H4 (cell line): ENCODE measurements at places on chromosomes 2 and 18. TPM values are rescaled to one million over a fixed set of nuclear protein-coding genes. Genes with fewer than 3 reads are reported as not detected.

ZBTB7C gene
- 1.0 and 1.1 TPM in 2 replicates for total RNA-seq

GRCh38 chr18:65936678-65937077, 185.9 kb downstream of the CDH7 start:
- DNase-seq, result no peak

- DNase-seq, result no peak
Observed at GRCh38 chr2:241882091-241882625, 12.6 kb downstream of the RTP5 start.

KIAA2012 gene
- not detected in 2 replicates for total RNA-seq

- DNase-seq, result no peak
Observed at GRCh38 chr18:2723207-2723606, 67.7 kb downstream of the SMCHD1 start.

ASPRV1 gene
- total RNA-seq, result 0.23 TPM in 1 of 2 replicates, not detected in the other

DNA sequence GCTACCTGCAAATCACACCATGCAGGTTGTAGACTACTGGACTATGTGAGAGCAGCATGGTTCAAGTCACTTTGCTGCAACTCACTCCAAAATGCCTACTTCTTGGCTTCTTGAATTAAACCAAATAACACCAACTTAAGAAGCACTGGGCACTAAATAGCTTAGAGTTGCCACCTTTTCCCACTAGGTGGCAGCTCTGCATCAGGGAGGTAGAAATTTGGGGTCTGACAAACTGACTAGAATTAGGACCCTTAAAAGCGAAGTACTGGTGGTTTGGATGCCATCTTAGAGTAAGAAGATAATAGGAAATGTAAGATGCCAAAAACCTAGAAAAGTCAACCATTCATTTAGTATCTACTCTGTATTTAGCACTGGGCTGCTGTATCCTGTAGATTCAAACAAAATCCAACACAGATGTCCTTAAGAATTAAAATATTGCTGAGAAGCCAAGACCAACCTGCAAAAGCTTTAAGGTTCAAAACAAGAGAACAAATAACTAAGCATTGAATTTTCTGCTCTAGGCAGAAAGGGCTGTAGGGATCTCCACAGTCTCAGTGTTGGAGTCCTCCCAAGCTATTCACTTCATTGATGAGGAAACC, 65.5 kb downstream of the CCBE1 start:
- DNase-seq, result no peak

DNA sequence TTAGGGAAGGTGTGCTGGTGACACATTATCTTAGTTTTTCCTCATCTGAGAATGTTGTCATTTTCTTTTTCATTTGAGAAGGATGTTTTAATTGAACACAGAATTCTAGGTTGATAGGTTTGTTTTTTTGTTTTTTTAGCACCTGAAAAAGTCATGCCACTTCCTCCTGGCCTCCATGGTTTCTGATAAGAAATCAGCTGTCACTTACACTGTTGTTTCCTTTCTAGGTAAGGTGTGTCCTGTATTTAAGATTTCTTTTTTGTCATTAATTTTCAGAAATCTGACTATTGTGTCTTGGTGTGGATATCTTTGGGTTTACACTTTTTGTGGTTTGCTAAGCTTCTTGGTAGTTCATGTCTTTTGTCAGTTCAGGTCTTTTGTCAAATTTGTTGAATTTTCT, 99.3 kb downstream of the ROCK1 start:
- no peak for DNase-seq

KLHL29 gene
- total RNA-seq, result 1.8 and 2.1 TPM in 2 replicates

DNA sequence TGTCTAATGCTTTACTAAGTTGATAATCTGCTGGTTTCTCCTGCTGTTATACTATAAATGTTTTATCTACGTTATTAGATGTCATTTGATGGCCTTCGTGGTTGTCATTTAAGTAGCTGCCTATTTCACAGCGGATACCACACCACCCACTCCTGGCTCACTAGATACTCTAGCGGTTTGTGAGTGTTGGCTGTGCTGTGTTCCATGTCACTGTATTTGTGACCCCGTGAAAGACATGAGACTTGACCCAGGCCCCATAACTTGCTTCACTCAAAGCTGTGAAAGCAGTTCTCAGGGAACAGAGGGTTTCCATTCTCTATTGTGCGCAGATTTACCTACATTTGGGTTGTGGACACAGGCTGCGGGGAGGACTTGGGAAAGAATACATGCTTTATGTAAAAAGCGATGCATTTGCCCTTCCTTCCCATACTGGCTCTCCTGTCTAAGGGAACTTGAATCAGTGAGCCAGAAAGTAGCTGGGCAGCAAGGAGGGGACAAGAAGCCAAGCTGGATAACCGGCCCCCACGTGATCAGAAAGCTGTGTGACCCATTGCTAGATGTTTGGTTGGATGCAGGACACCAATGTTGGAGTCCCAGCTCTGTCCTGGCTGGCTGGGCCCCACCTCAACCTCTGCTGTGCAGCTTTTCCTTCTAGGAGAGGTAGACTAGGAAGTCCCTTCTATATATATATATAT, 52.2 kb downstream of the PLB1 start:
- no peak for DNase-seq

ACVR1C gene
- 0.06 and 0.50 TPM in 2 replicates for total RNA-seq

DNA sequence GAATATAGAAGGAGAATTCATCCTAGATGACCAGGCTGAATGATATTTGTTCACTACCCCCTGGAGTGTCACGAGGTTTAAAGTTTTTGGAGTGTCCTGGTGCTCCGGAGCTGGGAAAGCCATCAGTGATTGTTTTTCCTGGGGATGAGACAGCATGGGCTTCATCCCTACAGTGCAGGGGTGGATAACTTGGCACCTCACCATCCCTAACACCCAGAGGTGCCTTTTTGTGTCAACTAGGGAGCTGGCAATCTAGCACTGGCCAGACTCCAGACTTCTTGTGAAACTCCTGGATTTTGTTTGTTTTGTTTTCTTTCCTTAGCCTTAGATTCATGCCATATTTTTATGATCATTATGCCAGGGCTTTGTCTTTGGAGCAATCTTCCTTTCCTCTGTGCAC, 164.8 kb downstream of the PRKCE start:
- no peak for DNase-seq

DNA sequence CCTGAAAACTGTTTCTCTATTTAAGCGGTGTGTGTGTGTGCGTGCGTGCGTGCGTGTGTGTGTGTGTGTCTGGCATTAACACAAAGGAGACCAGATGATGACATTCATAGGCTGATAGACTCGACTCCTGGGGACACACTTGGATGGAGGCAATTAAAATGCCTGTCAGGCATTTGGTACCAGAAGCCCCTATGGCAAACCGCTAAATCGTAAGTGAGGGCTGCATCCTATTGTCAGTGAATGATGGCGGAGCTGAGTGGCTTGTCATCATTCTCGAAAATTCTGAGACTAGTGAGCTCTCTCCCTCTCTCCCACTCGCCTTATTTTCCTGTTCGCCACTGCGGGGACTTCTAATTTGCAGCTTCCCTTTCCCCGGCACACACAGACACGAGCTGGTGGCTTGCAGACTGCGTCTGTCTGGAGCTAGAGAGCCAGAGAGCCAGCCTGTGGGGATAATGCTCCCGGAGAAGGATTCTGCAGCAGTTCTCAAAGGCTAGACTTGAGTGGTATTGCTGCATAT, 155.4 kb downstream of the MAP2 start:
- no peak for DNase-seq

RAPGEF4 gene
- total RNA-seq, result 0.72 and 1.7 TPM in 2 replicates

LDLRAD4 gene
- total RNA-seq, result 5.5 and 6.9 TPM in 2 replicates

- no peak for DNase-seq
Observed at GRCh38 chr2:181900007-181900651, 8.6 kb downstream of the ITPRID2 start.

DNA sequence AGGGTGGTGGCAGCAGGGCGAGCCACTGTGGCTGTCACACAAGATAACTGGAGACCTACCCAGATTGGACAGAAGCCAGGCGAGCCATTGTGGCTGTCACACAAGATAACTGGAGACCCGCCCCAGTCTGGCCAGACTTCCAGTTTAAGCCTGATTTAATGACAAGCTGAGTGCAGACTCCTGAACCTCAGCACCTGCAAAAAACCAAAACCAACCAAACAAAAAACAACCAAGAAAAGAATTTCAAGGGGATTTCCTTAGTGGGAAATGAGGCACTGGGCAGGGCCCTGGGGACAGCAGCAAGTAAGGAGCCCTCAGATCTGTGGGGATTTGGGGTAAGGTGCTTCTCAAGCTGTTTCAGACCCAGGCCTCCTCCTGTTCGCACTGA, 95.2 kb upstream of the BOD1L2 start:
- no peak for DNase-seq

DNA sequence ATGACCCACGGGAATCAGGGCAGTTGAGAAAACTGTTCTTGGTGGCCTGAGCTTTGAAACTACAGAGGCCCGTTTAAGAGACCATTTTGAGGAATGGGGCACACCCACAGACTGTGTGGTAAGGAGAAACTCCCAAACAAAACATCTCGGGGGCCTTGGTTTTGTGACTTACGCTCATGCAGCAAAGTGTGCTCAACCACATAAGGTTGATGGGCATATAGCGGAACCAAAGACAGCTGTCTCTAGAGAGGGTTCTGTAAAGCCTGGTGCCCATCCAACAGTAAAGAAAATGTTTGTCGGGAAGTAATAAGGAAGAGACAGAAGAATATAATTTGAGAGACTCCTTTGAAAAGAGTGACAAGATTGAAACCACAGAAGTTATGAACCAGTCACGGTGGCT, 5.4 kb downstream of the MRO start:
- no peak for DNase-seq

GRCh38 chr2:88545118-88545517, 82.1 kb downstream of the EIF2AK3 start:
- peak; percentile 73 for DNase-seq

DNA sequence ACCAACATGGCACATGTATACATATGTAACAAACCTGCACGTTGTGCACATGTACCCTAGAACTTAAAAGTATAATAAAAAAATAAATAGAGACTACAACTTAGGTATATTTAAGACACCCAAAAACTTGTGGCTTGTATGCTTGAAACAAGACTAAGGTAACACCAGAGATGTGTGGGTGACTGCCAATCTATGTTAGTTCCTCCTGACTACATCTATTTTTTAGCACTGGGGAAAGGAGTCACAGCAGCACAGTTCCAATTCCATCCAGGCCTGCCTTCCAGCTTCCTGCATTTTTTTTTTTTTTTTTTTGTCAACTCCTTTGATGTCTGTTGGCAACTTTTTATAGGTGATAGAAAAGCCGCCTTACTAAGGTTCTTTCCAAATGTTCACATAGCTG, 18.2 kb downstream of the C2orf69 start:
- no peak for DNase-seq

DSC3 gene
- total RNA-seq, result 0.02 TPM in 1 of 2 replicates, not detected in the other

- DNase-seq, result peak; percentile 34
Observed at GRCh38 chr18:56815926-56816325, 164.8 kb downstream of the WDR7 start.

DNA sequence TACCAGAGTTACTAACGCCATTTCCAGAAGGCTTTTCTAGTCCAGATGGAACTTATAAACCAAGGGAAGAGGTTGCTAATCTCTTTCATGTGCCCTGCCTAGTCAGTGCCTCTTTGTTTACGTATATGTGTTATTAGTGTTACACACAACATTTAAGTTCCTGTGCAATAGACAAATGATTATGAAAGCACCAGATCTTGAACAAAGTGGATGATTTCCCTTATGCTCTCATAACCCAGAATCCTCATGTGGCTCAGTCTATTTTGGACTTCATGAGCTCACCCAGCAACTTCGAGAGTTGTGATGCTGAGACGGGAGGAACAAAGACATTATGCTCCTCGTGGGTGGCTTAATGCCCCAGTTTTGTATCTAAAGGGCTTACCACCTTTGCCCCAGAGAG, 214.4 kb upstream of the SP5 start:
- peak; percentile 42 for DNase-seq

- DNase-seq, result no peak
Observed at GRCh38 chr2:6724605-6725140, 141.0 kb downstream of the CMPK2 start.

- no peak for DNase-seq
Observed at GRCh38 chr18:11658989-11659388, 30.1 kb upstream of the GNAL start.

GRCh38 chr2:9847140-9847539, 3.9 kb downstream of the TAF1B start:
- no peak for DNase-seq

- DNase-seq, result no peak
Observed at GRCh38 chr2:219296631-219297391, 12.4 kb downstream of the PTPRN start.

GRCh38 chr2:75894170-75894569, 183.5 kb upstream of the GCFC2 start:
- DNase-seq, result no peak

DNA sequence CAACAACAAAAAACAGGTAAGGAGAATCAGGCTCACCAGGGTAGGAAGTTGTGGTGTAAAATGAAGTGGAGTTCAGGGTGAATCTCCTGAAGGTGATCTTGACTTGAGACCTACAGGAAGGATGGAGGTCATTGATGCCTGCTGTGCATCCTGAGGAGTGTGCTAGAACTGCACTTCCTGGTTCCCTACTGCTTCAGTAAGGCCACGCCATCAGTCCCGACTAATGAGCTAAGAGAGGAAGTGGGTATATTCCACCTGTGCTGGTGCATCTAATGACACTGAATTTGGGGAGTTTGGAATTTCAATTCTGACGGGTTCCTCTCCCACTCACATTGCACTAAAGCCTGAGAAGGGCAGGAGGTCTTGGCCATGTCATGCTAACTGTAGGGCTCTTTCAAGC, 349.3 kb upstream of the SLC14A2 start:
- no peak for DNase-seq
